Activated CD8-positive, alpha-beta memory T cell treated with anti-CD3 and anti-CD28 coated beads for 1 hour (primary cell): ENCODE measurements at places on chromosomes 12 and 14.

- DNase-seq: no peak
Observed at GRCh38 chr14:58414845-58415244, 12.5 kb downstream of the TIMM9 start.

DNA sequence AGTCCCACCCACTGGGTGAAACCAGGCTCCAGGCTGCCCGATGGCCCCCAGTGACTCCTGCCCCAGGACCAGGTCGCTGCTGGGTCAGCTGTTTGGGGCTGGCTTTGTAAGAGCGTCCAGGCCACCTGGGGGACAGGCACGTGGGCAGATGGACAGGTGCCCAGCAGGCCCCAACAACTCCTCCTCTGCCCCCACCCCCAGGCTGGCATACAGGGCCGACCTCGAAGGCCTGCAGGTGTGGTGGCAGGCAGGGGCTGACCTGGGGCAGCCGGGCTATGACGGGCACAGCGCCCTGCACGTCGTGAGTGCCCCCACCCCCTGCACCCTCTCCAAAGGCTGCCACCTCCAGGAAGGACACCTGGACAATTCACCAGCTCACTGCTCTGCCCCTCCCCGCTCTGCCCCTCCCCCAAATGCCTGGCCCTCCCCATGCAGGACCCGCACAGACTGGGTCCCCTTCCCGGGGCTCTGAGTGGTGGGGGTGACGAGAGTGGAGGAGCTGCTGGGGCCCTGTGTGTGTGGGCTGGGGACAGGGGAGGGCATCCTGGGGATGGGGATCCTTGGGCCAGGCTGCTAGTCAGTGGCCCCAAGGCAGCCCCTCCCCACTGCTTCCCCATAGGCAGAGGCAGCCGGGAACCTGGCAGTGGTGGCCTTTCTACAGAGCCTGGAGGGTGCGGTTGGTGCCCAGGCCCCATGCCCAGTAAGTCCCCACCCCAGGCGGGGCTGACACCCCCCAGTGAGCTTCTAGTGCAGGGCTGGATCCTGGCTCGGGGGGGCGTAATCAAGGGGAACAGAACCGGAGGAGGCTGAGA, 26.0 kb downstream of the ASPG start:
- no peak for DNase-seq

- DNase-seq: no peak
Observed at GRCh38 chr12:75971253-75971652, 60.3 kb downstream of the PHLDA1 start.

GRCh38 chr12:51441583-51441982, 17.0 kb downstream of the SLC4A8 start:
- no peak for DNase-seq

DNA sequence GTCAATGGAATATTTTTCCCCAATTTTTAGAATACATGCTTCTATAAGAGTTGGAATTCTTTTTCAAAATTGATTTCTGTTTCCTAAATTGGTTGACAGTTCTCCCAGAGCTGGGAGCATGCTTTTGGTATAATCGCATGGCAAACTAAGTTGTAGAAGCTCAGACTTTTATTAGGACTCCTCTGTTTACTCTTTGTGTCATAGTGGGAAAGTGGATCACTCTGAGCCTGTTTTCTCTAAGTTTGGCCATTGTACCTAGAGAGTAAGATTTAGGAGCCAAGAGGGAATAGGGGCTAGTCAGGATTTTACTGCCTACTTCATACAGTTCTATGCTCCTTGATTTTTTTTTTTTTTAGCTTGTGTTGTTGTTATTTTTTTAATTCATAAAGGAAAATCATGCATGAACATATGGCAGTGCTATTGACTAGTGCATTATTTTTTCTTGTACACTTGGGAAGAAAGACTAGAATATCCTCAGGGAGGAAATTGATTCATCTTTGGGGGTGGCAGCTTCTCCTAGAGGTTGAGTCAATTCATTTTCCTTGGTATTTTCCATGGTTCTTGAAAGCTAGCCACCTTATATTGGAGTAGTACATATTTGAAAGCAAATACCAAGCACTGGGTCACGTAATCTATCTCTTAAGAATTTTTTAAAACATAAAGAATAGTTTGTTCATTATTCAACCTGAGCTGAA, 77.7 kb upstream of the TRAF3 start:
- no peak for DNase-seq

GRCh38 chr14:54052696-54053385, 96.2 kb upstream of the BMP4 start:
- no peak for DNase-seq

DNA sequence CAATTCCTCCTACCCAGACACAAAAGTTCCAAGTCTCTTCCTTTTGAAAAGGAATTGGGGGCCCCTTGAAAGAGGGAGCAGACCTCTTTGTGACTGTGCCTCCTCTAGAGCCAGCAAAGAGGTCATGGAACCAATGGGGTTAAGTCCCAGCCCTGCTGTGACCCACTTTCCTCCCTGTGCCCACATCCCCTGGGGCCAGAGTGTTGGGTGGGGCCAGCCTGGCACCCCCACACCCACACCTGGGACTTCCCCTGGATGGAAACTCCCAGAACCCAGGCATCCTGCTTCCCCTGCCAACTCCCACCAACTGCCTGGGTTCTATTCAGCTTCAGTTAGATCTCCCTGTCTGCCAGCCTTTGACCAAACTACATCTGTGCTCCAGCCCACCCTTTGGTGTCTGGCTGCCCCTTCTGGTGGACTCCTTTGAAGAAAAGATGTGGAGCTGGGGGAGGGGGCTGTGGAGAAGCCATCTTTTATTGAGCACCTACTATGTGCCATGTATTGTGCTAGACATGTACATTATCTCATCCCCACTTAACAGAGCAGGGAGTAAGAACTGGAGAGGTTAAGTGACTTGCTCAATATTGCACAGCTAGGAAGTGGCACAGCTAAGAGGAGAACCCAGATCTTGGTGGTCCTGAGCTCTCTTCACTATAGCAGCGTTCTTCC, 4.6 kb upstream of the RARG start:
- DNase-seq: no peak

- no peak for DNase-seq
Observed at GRCh38 chr12:78331753-78332152, 501.1 kb downstream of the NAV3 start.

DNA sequence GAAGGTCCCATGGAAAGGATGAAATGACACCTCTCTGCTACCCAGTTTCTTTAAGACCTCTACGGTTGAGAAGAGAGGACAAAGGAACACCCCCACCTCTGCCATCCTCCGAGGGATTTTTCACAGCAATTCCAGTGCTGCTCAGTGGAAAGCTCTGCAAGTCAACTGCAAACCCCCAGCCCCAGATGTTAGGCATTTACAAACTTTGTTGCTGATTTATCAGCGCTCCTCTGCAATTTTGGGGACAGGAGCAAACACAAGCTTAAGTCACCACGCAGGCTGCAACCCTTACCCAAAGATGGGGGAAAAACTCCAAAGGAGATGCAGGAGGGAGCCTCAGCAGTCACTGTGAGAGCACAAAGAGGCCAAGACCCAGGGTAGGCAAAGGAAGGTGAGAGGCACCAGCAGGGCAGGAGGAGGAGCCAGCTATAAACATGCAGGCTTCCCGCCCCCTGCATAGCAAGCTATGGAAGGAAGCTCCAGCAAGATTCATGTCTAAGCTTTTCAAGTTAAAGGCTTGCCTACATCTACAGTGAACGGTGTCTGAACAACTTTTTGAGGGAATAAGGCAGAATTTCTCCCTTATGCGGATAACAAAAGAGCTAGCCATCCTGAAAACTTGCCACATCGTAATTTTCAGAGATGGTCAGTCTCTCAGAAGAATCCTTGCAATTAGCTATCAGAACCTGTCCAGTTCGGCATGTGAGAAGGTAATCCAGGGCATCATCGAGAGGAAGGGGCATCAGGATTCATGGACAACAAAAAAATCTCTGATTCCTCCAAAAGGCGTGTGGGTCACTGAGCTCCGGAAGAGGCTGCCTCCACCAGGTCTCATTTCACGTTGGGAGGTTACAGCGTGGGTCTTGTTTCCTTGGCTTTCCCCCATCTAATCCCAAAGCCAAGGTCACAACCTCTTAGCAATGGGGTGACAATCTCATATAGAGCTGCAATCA, 3.9 kb downstream of the CTDSP2 start:
- DNase-seq: no peak

- DNase-seq: no peak
Observed at GRCh38 chr12:89098441-89099112, 253.7 kb downstream of the DUSP6 start.
